ENCODE measurements at places on chromosomes 4 and X.
A peak's percentile ranks its signal among the peaks of the same experiment; 100 is the strongest.

- DNase-seq = no peak
Measured at GRCh38 chrX:15017491-15017890, 144.3 kb downstream of the MOSPD2 start.

- DNase-seq = no peak
Measured at GRCh38 chr4:125115941-125116340, 198.8 kb upstream of the FAT4 start.

DNA sequence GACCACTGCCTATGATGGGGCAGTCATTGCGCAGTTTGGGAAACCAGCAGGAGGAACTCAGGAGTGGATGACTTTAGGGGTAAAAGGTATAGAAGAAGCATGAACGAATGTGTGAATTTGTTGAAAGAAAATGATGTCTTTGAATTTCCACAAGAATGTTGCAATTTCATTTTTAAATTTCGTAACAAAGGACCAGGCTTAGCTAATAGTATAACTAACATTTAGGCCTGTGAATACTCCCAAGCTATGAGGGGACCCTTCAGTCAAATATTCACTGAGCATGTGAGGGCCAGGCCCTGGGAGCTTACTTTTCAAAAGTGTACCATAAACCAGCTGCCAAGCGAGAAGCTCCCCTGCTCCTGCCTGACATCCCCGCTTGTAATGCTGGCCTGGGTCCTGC lies 5.3 kb downstream of the MPC1L start:
- no peak for DNase-seq

GRCh38 chr4:81452452-81453006 lies 19.2 kb downstream of the RASGEF1B start:
- no peak for DNase-seq

- DNase-seq = no peak
Measured at GRCh38 chr4:3869174-3869572, 103.0 kb downstream of the ADRA2C start.

DNA sequence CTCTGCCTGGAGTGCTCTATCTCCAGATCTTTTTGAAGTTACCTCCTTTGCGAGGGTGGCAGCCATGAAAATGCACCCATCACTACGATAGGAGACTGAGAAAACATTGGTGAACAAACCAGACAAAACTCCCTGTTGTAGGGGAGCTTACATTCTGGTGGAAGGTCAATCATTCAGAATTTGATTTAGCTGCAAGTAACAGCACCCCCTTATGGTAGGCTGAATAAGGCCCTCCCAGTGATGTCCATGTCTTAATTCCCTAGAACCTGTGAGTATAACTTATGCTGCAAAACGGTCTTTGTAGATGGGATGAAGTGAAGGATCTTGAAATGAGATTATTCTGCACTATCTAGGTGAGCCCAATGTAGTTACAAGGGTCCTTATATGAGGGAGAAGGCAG lies 5.6 kb upstream of the TEC start:
- peak; percentile 39 for DNase-seq

DNA sequence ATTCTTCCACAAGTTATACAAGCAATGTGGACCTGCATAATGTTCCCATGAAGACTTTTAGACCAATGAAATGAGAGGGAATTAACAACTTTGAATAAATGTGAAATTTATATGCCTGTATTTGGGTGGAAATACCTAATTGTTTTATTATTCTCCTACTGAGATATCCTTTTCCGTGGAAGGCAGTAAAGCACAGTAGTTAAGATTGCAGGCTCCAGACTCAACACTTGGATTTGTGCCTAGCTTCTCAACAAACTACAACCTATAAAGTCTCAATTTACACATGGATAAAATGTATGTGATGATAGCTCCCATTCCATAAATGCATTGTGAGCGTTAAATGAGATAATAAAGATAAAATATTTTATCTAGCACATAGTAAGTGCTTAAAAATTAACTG lies 857.8 kb downstream of the CENPC start:
- DNase-seq = no peak

Measured in GM12864 (cell line).